ENCODE measurements at places on chromosomes 7 and 10.

DNA sequence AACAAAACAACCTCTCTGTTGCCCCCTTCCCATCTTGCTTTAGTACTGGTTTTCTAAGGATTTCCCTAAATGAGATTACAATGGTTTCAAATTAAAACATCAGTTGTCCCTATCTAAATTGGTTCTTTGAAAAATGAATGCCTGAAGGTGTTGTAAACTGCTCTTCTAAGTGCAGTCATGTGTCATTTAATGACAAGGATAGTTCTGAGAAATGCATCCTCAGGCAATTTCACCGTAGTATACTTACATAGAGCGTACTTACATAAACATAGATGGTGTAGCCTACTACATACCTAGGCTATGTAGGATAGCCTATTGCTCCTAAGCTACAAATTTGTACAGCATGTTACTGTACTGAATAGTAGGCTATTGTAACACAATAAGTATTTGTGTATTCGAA lies 278.1 kb downstream of the MAGI2 start:
- no peak for DNase-seq

DNA sequence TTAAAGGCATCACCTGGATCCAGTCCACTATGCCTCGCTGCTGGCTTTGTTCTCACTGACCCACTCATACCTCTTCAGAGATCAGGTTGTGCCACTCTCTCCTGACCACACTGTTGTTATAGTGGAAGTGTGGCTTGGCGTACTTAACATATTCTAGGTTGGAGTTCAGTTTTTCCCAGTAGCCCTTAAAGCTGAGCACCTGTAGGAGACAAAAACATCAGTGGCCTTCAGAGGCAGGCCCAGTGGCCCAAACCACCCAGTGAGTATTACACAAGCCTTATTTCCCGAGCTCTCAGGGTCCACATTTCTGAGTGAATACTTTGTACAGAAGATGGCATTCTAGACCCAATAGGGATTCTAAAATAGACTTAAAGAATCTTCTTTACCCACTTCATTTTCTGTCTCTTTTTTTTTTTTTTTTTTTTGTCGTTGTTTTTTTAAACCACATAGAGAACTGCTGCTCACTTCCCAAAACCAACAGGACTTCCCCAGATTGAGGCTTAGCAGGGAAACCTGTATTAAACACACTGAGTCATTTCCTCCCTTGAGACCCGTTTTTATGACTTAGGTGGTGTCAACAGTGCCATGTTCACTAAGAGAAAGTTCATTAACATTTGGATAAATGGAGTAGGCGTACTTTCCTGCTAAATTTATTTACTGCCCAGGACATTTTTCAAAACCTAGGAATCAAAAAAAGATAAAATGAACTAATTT lies 85.8 kb downstream of the GSAP start:
- peak; percentile 85 for DNase-seq

DNA sequence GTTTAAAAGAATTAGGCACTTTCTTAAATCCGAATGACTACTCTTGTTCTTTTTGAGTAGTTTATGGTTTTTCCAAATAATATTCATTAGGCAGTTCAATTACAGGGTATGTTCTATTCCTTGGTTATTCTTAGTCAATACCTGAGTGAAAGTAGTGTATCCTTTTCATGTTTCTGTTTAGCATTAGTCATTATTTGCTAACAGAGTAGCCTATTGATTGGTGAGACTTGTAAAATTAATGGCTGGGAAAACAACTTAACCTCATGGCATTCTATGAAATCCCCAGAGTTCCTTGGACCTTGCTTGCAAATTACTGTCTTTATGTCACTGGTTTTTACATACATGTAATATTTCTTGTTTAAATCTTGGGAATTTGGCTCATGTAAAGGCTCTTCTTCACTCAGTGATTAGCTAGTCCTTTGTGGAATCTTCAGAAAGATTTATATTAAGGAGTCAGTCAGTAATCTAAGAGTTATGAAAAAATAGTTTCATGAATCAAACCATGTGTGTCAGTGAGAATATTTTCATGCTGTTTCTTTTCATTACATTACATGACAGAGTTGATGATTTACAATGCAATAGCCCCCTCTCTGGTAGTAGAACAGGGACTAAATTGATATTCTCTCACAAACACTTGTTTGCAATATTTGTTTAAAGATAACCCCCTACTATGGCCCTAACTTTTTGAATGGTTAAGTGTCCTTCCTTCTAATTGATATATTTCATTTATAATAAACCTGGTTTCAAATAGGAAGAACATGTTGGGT lies 81.5 kb upstream of the LRRTM3 start:
- peak; percentile 30 for DNase-seq

DNA sequence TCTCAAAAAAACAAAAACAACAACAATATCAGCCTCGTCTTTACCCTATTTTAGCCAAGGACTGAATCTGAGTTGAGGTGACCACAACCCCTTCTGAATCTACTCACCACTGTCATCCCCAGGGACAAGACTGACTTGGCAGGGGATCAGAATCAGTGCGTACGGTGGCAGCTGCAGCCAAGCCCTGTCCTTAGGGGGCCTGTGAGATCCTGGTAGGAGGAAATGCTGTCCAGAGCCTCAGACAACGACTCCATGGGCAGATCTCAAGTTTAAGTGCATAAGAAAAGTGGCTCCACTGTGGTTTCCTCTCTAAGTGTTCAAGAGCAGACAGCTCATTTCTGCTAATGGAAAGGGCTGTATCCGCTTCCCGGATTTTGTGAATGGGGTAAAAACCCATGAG lies 22.4 kb upstream of the CYTH3 start:
- DNase-seq, result peak; percentile 97

DNA sequence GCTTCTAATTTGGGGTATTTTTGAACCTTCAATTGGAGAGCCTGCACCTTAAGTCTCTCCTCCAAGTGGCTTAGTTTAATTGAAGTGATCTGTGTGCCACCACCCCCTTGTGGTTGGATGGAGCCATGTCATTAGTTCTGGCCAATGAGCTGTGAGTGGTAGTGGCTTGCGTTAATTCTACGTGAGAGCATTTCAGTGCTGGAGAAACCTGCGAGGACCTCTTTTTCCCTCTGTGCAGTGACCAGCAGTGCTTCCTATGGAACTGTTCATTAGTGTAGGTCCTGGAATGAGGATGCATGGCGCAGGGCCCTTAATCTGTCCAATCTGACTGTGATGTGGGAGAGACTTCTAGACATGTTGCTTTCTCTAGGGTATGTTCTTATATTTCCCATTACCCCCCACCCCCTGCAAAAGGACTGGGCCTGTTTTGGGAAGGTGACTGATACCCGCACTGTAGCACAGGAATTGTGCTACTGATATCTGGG lies 3.8 kb downstream of the HILPDA start:
- DNase-seq, result peak; percentile 70

DNA sequence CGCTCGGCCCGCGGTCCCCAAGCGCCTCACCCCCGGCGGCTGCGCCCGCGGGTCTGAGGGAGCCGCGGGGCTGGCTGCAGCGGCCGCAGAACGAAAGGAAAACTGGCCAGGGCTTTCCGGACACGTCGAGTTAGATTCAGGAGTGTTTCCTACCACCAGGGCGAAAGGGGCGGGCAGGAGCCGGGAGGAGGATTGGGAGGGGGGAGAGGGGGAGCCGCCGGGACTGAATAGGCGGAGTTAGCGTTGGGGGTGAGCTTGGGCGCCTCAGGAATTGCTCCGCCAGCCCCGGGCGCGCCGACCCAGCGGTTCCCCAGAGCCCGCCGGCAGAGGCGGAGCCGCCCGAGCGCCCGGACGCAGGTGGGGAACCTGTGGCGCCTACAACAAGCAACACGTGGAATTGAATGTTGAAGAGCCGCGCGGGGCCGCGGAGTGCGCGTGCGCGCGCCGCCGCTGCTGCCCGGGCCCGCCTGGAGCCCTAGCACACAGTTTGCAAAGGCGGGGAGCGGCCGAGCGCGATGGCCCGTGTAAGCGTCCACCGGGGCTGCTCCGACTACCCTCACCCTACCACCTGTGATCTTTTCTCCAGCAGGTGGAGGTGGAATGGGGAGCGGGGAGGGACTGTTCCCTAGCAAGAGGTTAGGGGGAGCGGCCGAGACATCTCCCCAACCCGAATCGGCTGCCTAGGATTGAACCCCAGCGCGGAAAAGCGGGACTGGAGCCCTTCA lies at the start of gene CADPS2:
Gene CADPS2, minus strand, starts transcription at position 104 of the 725 bp plus-strand sequence. CDS start 123 bp downstream, outside the sequence.
- peak; percentile 59 for DNase-seq

- DNase-seq, result peak; percentile 0
Measured at GRCh38 chr10:59175538-59176240, 754 bp upstream of the PHYHIPL start.

DNA sequence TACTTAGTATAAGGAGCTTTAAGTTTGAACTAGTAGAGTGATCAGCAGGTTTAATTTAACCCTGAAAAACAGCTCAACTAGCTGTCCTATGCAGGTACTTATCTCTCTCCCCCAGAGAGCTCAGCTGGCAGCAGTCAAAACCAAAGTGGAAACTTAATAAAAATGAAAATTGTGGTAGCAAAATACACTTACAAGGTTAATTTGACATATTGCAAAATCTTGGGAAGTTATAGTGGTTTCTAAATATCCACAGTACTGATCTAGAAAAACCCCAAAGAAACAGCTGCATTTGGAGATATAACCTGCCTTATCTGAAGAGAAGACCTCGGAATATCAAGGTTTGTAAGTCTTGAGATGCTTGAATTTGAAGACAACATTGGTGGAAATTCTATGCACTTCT lies 269.2 kb downstream of the RNLS start:
- DNase-seq, result no peak

- peak; percentile 99 for DNase-seq
Measured at GRCh38 chr7:37065779-37066271, 341.5 kb upstream of the AOAH start.

- DNase-seq, result no peak
Measured at GRCh38 chr7:159042581-159043101, 102.0 kb downstream of the VIPR2 start.

GRCh38 chr7:77570330-77571011 lies 33.4 kb downstream of the PTPN12 start:
- peak; percentile 81 for DNase-seq

- DNase-seq, result peak; percentile 85
Measured at GRCh38 chr7:140674899-140675701, 2.4 kb downstream of the ADCK2 start.

DNA sequence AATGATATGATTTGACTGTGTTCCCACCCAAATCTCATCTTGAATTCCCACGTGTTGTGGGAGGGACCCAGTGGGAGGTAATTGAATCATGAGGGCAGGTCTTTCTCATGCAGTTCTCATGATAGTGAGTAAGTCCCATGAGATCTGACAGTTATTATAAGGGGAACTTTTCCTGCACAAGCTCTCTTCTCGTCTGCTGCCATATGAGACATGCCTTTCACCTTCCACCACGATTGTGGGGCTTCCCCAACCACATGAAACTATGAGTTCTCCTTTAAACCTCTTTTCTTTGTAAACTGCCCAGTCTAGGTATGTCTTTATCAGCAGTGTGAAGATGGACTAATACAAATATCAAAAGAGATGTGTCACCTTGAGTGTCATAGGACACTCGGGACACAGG lies 502.7 kb upstream of the PODXL start:
- no peak for DNase-seq

DNA sequence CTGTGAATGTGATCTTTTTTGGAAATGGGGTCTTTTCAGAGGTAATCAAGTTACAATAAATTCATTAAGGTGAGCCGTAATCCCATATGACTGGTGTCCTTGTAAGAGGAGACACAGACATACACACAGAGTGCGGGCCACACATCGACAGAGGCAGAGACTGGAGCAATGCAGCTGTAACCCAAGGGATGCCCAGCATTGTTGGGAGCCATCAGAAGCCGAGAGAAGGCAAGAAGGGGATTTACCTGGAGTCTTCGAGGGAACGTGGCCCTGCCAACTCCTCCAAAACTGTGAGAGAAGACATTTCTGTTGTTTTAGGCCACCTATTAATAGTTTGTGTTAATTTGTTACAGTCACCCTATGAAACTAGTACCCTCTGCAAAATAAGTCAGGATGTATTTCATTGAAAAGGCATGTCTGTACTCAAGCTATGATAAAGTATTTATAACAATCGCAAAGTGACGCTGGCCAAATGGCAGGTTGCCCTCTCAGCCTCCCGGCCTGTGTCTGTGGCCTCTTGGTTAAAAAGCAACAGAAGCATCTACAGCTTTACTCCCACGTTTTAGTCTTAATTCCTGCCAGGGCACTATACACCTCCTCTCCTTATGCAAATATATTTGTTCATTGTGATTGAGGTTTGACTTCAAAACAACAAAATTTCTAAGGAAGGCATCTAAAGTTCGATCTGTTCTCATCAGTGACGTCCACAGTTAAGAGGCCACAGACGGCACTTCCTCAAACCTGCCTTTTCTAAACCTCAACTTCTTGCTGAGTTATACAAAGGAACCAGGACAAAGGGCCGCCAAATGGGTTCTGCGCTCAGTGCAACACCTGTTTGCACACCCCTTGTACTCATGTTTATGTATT lies 46.8 kb downstream of the HIPK2 start:
- DNase-seq, result peak; percentile 53

- peak; percentile 61 for DNase-seq
Measured at GRCh38 chr7:156640949-156641485, 443 bp downstream of the RNF32 start.

DNA sequence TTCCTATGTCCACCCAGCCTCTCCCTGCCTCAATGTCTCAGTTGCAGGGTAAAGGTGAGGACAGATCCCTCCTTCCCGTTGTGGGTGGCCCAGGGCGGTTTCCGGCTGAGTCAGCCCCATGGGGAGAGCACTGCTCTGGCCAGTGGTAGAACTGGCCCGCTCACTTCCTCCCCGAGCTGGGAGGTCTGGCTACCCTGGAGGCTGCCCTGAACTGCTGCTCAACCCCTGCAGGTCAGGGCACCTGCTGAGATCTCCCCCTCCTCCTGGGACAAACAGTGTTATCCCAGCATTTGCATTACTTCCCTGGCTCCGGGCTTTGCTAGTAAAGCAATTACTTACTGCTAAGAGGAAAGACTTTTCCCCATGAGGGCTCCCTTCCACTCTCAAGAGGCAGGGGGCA lies 21.4 kb upstream of the IMPDH1 start:
- DNase-seq, result no peak

- DNase-seq, result peak; percentile 14
Measured at GRCh38 chr10:113329121-113329596, 223.7 kb upstream of the HABP2 start.

GRCh38 chr10:61682323-61682722 lies 19.6 kb downstream of the CABCOCO1 start:
- no peak for DNase-seq

- DNase-seq, result no peak
Measured at GRCh38 chr10:43844221-43844620, 195.5 kb upstream of the ZNF32 start.

DNA sequence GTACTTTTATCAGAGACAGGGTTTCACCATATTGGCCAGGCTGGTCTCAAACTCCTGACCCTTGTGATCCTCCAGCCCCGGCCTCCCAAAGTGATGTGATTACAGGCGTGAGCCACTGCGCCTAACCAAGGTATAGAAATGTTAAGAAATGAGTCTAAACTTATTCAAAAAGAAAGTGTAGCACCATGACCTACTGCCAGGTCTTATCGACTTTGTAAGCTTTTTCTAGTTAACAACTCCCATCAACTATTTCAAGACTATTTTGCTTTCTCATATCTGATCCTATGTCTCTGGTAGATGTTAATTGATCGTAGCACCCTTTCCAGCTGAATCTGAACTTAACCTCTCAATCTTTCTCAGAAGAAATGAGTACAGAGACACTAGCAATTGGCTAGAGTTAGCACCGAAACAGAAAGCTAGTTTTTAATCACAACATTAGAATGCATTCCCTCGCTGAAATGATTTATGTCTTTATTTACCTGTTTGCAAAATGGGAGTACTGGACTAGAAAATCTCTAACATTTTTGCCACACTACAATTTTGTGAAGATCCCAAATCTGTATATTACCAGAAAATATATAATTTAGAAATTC lies 114.0 kb upstream of the HGF start:
- no peak for DNase-seq

All from LHCN-M2 (cell line).